ENCODE measurements at places on chromosomes 2 and 18.

GRCh38 chr18:13450289-13451212, 232.0 kb downstream of the LDLRAD4 start:
- no peak for DNase-seq

- DNase-seq: no peak
Measured at GRCh38 chr2:181766129-181766528, 85.8 kb upstream of the NEUROD1 start.

GRCh38 chr2:234468503-234468902, 28.4 kb downstream of the ARL4C start:
- no peak for DNase-seq

GRCh38 chr2:64593035-64593655, 60.6 kb downstream of the SERTAD2 start:
- peak; percentile 55 for DNase-seq

- no peak for DNase-seq
Measured at GRCh38 chr18:35042389-35043071, 1.3 kb downstream of the MAPRE2 start.

- DNase-seq: no peak
Measured at GRCh38 chr2:33018271-33018670, 71.5 kb downstream of the LTBP1 start.

- DNase-seq: no peak
Measured at GRCh38 chr2:237932731-237933131, 34.1 kb upstream of the UBE2F start.

DNA sequence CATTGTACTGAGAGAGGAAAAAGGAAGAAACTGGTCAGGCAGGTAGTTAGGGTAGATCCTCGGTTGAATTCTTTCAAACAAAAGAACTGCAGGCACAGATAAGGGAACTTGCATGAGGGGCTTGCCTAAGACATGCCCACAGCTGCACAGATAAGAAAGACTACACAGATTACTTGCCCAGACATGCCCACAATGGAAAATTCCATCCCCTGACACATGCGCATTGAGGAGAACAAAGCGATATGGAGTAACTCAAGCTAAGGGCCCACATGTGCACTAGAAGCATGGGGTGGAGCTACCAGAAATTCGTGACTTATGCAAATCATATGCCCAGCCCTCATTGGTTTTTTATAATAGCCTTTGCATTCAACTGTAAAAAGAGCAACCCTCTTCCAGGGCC, 181.3 kb upstream of the ZNF521 start:
- no peak for DNase-seq

DNA sequence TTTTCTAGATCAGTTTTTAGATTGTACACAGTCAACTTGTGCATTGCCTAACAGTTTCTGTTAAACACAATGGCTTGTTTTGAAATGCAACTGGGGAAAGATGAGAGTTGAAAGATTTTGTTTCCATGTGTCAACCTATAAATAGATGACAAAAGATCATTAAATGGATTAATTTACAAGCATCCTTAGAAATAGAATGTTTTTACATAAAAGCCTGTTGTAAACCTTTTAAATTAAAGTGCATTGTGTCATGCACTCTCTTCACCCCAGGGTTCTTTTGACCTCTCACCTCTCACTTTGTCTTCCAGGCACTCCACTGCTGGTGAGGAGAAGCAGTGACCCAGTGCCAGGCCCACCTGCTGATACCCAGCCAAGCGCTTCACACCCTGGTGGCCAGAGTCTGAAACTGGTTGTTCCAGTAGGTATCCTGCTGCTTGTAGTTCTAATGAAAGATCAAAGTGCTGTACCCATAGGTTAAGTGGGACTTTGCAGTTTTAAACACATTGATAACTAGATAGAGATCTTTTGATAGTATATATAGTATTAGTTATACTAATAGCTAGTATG, 502.1 kb downstream of the PARD3B start:
- no peak for DNase-seq

DNA sequence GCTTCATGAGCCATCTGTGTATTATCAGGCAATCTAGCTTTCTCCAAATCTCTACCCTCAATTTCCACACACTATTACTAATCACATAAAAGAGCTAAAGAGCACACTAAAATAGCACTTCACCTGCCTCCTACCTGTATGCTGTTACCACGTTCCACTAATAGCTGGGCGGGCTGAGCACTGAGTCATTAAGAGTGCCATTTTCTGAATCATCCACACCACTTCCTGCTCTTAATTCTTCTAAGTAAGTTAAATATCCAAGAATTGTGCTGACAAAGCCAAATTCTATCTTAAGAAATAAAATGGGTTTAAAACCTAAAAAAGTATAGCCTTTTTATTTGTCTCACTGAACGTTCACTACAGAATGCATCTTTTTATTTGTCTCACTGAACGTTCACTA, 35.7 kb downstream of the NOL10 start:
- no peak for DNase-seq

GRCh38 chr2:59588286-59588685, 965.2 kb downstream of the BCL11A start:
- no peak for DNase-seq

DNA sequence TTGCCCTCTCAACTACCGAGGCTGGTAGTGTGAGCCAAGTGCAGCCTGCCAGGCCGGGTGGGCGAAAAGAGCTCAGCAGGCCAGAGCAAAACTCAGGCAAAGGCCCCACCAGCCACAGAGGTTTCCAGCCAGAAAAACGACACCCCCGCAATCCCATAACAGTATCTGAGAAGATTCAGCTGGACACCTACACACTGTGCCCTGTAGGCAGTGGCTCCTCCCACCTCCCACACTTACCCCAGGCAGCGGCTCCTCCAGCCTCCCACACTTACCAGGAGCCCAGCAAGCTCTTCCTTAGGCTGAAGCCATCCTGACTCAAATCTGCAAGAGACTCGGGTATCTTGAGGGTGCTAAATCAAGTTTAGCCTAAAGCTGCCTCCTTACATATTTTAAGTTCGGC, 15.6 kb upstream of the TMEM18 start:
- no peak for DNase-seq

DNA sequence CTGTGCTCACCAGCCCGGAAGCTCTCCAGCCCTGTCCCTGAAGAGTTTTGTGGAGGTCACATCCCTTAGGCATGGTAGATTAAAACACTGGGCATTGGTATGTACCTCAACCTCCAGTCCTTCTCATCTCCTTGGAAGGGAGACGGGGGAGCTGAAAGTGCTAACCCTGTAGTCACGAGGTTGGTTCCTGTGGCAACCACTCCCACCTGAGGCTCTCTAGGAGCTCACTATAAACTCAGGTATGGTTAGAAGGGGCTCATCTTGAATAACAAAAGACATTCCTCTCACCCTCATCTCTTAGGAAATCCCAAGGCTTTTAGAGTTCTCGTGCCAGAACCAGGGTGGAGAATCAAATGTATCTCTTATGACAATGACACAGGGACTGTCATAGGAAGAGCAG, 43.0 kb upstream of the MGAT4A start:
- DNase-seq: no peak

GRCh38 chr2:164771897-164772296, 69.7 kb downstream of the COBLL1 start:
- no peak for DNase-seq

DNA sequence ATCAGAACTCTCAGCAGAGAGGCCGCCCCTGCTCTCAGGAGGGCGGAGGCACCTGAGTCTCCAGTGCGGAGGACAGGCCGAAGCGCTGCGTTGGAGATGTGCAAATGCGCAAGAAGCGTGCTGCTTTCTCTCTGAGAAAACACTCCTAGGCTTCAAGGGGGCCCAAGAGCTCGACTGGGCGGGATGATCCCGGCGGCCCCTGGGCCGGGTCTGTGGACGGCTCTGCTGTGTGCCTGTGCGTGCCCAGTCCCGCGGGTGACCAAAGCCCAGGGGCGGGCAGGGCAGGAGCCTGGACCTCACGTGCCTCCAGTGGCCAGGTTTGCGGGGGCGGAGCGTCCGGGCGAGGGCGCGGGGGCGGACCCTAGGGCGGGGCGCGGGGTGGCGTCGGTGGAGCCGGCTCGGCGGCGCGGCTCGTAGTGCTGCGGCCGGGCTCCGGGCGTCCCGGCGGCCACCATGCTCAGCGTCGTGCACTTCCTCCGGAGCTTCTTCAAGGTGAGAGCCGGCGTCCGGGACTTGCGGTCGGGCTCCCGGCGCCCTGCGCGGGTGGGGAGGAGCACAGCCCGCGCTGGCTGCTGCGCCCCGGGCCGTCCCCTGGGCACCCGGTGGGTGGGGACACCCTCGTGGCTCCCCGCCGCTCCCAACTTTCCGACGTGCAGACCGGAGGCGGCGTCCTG, at the start of gene ARHGEF4:
TSS of gene ARHGEF4 (plus strand) at position 414 of the 674 bp plus-strand sequence. CDS start at position 454, 40 bp downstream.
- peak; percentile 42 for DNase-seq

- no peak for DNase-seq
Measured at GRCh38 chr2:207629553-207629952, 4.4 kb upstream of the METTL21A start.

DNA sequence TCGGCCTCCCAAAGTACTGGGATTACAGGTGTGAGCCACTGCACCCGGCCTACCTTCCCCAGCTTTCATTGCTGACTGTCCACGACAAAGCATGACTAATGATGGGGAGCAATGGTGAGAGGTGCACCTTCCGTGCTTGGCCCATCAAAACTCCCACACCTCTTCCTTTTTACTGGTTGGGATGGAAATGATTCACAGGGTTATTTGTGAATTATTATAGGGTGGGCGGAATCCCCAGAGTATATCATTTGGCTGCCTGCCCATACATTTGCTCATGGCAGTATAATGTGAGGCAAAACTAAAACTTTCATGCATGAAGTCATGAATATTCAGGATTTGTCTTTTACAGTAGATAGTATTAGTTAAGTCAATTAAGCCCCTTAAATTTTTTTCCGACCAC, 334.2 kb upstream of the NETO1 start:
- no peak for DNase-seq

DNA sequence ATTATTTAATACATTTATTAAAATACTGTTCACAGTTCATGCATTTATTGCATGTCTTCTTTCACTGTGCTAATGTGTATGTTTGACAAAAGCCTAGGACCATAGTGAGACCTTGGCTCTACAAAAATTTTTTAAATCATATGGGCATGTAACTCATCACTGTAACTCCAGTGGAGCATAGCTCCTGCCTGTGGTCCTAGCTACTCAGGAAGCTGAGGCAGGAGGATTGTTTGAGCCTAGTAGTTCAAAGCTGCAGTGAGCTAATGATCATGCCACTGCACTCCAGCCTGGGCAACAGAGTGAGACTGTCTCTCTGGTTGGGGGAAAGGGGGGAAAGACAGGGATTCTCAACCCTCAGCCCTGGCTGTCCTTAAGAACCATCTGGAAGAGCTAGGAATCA, 137.8 kb downstream of the PRKCE start:
- no peak for DNase-seq

DNA sequence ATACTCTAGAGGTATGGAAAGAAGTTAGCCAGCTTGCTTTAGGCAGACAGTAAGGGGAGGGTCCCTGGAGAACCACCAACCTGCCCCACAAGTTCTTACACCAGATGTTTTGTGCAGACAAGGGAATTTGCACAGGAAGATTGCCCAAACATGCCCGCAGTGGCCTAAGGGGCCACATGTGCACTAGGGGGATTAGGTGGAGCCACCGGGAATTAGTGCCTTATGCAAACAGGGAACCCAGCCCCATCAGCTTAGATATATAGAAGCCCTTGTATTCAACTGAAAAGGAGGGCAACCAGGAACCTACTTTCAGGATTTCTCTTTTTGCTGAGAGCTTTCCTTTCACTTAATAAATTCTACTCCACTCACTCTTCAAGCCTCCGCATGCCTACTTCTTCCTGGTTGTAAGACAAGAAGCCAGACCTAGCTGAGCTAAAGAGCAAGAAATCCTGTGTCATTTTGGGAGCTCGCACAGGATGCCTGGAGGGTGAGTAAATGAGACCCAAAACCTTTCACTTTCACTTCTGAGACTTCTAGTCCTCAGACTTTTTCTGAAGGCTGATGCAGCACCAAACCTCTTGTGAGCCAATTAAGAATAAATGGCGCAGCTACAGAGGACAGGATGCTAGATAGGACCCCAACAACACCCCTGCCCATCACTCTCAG, 146.3 kb downstream of the GCA start:
- DNase-seq: no peak

DNA sequence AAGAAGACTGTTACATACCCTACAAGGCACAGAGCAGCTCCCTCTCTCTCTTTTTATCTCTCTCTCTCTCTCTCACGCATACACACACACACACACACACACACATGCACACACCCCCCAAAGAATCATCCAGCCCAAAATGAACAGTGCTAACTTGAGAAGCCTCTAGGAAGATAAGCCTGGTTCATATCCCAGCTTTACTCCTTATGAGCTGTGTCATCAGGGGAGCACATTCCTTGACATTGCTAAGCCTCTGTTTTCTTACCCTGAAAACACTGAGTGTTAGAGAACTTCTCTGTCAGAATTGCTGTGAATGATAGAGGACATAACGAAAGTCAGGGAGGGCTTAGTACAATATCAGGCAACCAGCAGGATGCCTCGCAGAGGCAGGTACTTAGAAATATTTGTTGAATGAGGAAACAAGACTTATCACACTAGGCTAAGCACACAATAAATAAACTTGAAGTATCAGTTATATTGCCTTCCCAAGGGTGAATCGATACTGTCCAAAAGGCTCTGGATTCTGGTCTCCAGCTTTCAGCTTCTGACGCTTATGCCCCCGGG, 725.6 kb upstream of the ID2 start:
- no peak for DNase-seq

GRCh38 chr2:232203166-232203891, 175.2 kb upstream of the ALPP start:
- DNase-seq: no peak

DNA sequence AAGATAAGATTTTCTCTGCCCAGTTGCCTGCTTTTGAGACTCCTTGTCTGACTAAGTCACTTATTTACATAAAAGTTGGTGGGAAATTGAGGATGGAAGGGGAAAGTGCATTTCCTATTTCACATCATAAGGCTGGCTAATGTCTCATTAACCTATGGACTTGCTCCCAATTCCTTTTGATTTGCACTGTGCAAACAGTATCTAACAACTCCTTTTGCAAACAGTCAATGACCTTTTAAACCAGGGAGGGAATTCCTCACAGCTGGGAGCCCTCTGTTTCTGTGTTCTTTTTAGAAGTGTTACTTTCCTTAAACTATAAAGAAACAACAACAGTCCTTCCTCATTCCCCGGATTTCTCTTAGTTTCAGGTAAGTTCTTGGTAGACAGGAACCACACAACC, 272.8 kb downstream of the RND3 start:
- DNase-seq: no peak

- peak; percentile 64 for DNase-seq
Measured at GRCh38 chr2:74919827-74920226, 38.6 kb upstream of the POLE4 start.

- DNase-seq: no peak
Measured at GRCh38 chr18:55997151-55997561, 409.2 kb upstream of the TCF4 start.

GRCh38 chr18:32455361-32455760, 15.3 kb downstream of the GAREM1 start:
- DNase-seq: no peak

DNA sequence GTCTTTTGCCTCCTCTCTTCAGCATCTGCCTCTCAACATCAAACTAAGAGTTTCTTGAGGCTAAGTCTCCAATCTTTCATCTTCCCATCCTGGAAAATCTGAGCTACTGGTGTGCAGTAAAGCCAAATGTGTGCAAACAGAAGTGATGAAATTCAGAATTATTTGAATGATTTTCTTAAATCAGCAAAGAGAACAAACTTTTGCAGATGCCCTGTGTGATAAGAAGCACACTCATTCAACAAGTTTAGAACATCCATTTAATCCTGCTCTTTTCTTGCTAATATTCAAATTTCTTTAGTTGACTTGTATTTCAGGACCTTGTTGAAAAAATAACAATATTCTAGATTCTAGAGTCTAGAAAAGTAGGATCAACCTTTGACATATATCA, 1374.9 kb upstream of the CELF4 start:
- DNase-seq: no peak

Measured in psoas muscle (tissue), 8 donors.